ENCODE measurements at places on chromosomes 5 and 9.

DNA sequence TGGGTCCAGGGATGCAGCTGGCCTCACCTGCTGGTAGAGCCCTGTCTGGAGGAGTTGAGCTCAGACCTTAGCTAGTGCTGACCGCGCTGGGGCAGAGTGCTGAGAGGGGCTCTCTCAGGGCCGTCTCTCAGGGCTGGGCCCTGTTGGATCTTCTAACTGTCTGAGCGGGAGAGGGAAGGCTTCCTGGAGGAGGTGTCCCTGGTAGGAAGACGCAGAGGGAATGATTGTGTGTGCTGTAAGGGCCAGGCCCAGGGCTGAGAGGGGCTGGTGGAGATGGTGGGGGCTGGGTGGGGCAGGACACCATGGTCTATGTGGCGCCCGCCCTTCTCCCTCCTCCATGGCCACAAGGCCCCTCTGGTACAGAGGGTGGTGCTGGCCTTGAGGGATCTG lies 55.0 kb downstream of the RXRA start:
- DNase-seq = no peak

GRCh38 chr9:115137526-115137925 lies 19.6 kb upstream of the TNC start:
- no peak for DNase-seq

DNA sequence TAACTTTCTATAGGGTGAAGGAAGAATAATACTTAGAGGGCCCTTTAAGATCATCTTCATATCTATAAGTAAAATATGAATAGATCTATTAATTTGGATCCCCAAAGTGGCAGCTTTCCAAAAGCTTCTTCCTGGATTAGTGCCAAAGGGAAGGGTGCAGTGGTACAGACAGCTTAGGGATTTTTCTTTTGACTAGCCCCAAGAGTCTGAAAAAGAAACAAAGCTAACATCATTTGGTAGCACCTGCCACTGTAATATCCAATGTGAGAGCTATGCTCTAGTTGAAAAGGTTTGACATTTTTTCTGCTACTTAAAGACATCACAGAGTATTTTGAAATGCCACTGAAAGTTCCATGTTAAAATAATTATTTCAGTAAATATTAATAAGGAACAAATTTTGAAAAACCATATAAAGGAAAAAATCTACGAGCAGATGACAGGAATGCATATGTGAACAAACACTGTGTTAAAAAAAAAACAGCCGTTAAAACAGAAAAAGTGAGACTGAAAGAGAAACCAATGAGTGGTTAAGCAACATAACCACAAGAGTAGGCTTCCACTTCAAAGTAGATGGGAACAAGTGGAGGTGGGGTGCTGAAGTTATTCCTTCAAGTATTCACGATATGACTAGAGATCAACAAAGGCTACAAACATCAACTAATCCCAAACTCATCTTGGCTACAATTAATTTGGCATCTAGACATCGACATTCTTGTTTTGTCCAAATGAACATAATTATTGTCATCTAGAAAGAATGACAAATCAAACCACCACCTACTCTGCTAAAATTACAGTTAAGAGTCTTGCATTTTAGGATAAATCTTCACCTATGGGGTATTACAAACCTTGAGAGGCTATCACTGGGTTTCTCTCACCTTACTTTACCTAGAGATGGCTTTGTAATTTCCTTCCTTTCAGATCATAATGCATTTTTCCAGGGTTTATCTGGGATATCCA lies 137.5 kb downstream of the CPLANE1 start:
- no peak for DNase-seq

- peak; percentile 60 for DNase-seq
These were observed 494 bp downstream of the CERT1 start for GRCh38 chr5:75510836-75511434.

GRCh38 chr5:172904643-172905345 lies 54.4 kb upstream of the RPL26L1 start:
- DNase-seq = no peak

GRCh38 chr5:83219495-83219894 lies 142.1 kb downstream of the XRCC4 start:
- DNase-seq = no peak

DNA sequence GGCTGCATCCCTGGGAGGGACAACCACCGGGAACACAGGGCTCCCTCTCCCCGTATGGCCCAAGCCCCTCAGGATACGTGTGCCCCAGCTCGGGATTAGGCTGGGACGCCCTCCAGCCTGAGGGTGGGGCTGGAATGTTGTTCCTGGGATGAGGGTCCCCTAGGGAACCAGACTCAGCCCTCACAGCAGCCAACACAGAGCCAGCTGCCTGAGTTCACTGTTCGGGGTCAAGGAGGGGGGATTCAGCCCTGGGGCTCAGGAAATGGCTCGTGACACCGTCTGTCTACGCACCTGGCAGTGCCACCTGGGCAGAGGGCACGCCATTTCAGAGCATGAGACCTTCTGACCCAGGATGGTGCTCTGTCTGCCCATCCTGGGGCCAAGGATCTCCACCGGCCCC lies 8.9 kb downstream of the RNF44 start:
- DNase-seq = no peak

- no peak for DNase-seq
These were observed 608.6 kb downstream of the SLCO4C1 start for GRCh38 chr5:101687349-101687985.

- no peak for DNase-seq
These were observed 221.4 kb downstream of the RAB3C start for GRCh38 chr5:58804291-58804690.

GRCh38 chr9:22413884-22414283 lies 32.7 kb upstream of the DMRTA1 start:
- DNase-seq = no peak

DNA sequence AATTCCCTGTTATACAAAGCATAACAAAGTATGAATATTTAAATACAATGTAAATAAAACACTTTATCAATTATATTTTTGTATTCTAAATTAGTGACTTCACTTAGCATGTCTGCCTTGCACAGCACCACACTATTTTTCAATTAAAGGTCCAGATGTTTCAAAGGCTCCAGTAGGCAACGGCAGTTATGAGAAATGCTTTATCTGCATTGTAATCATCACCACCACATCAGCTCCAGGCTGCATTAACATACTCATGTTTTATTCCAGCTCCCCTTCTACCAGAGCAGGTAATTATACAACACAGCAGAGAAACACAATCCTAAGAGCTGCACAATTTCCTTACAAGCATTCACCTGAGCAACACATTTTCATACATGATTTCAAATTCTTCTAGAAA lies 102.8 kb downstream of the MAPKAP1 start:
- no peak for DNase-seq

GRCh38 chr9:135591506-135592330 lies 30.2 kb downstream of the PAEP start:
- DNase-seq = no peak

DNA sequence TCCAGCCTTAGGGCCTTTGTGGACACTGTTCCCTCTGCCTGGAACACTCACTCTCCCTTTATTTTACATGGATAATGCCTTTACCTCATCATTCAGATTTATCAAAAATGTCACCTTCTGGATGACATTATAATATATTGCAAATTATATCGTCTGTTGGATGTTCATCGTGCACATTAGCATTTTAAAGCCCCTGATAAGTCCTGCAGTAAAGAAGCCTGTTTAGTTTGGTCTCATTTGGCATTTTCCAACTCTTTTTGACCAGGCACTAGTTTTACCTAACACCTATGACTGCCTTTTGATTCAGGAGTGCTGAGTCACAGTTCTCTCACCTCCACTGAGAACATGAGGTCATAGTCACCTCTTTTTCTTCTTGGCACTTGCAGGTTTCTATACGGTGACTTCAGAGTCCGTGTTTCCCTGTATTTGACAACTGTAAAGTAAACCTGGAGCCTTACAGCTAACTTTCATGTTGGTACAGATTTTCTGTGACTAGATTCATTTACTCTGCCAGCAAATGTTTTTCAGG lies 57.7 kb upstream of the STC2 start:
- DNase-seq = no peak

DNA sequence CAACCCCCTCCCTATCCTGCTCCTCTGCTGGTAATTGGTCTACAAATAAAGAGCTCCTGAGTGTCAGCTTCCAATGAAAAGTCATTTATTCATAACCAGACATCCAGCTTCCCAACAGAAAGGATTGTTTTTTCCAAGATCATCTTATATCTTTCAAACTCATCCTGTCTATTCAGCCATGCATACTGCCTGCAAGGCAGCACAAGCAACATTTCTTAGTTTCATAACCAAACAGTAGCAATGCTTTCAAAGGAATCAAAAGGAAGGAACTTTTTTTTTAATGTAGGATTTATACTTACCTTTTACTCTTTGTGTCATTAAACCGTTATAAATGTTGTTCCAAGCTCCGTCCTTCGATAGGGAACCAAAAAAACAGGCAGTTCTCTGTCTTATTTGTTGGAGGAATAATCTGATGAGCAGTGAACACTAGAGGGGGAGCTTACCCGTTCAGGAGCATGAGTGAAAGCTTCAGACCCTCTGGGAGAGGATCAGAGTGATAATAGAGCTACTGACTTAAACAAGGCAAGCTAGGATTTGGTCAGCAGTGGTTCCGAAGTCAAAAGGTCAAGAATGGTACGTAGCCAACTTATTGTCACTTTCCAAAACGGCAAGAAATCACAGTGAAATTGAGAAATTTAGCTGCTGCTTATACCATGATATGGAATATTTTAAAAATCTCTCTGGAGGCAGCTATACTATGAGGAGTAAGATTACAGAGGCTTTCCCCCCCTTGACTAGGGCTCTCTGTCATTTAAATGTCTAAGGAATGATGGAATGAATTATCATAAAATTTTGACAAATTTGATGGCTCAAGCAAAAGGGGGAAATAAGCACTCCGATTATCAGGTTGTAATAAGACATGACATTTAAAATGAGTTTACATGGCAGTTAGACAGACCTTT lies 892.9 kb downstream of the NR2F1-AS1 start:
- DNase-seq = no peak

GRCh38 chr9:82492274-82492673 lies 503.7 kb downstream of the SPATA31D1 start:
- DNase-seq = no peak

- no peak for DNase-seq
These were observed 64.4 kb downstream of the SNX18 start for GRCh38 chr5:54581831-54582548.

DNA sequence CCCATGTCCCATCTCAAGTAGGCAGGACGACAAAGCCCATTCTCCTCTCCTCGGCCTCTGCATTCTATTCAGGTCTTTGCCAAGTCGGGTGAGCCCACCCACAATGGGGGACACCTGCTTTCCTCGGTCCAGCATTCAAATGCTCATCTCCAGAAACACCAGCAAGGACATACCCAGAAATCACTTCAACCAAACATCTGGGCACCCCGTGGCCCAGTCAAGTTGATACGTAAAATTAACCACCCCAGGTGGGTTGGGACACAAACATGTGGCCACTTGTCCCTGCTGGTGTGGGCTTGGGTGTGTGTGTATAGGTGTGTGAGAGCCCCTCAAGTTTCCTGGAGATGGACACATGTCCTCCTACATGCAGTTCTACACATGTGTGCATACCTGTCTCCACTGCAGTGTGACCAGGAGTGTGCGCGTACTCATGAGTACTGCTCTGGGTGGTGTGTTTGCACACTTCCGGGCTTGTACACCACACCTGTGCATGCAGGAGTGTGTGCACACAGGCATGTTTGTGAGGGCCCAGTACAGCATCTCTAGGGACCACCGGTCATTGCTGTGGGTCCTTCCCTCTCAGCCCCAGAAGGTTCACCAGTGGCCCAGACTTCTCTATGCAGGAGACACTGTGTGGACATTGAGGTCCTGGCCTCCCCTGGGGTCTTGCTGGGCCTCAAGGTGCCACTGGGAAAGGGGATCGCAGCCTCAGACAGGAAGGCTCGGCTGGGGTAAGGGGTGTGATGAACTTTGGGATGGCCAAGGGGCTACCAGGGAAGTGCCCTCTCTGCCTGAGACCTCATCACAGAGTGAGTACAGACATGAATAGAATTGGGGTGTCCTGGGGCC lies 35.4 kb upstream of the RXRA start:
- DNase-seq = no peak

DNA sequence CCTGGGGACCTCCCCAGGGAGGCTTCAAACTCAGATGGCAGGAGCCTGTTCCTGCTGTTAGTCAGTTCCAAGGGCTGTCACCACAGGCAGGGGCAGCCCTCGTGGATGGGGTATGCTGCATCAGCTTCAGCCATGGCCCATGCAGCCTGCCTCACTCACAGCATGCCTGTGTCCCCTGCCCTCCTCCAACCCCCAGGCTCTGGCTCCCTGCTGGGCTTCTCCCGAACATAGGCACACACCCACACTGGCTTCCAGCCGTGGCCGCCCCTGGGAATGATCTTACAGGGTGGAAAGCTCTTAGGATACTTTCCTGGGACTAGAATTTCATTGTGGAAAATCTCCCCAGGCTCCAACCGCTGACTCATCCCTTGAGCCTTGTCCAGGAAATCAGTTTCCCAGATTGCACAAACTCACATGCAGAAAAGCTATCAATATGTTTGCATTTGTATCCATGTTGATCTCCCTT lies 163.8 kb downstream of the SEC61B start:
- no peak for DNase-seq

DNA sequence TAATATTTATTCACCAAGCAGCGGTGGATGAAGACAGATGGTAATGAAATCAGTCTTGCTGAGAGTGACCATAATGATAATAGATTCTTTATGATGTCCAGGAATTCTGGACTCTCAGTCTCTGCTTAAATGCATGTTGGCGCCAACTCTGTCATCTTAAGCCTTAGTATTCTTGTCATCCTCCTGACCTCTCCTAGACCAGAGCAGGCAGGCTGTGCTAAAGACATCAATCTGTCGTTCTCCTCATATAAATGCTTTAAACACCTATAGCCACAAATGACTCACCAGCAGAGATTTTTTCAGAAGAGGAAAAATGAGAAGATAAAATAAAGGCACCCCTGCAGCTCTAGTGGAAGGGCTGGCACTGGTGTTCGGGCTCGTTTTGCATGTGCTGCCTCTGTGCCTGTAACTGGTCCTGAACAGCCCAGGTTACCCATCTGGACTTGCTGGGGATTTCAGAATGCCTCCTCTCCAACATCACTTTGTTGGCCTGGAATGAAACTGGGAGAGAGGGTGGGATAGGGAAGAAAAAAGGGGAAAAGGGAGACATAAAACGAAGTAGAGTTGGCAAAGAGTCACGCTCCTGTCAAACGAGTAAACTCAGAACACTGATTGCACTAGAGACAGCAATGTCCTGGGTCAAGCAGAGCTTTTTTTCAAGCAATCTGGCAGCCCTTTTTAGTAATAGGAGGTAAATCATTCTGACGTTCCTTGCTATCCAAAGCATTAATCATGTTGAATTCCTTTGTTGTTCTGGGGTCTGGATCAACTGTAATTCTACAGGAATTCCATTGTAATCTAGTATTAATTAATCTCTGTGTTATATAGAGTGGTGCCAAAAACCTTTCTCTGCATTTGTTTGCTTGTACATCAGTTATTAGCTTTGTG lies 195.5 kb upstream of the CLINT1 start:
- no peak for DNase-seq

DNA sequence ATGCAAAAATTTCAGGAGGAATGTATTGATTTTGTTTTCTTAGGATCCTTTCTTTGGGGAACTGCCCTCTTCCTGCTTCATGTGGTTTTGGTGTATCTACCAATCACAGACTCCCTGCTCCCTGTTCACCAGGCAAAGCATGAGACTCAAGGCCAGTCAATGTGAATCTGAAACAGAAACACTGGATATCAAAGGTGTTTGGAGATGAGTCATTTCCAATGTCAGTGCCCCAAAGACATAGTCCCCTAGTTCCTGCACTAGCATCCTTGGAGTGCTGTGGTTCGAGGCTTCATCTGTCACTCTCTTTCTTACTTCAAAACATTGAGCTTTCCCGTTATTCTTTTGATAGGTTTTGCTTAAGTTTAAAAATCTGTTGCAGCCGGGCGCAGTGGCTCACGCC lies 8.1 kb downstream of the PPP3R2 start:
- no peak for DNase-seq

Measured in activated naive CD4-positive, alpha-beta T cell treated with Interleukin-2 at 50 U/mL for 16 hours (primary cell).